ENCODE measurements at places on chromosomes 13 and 19.

- no peak for DNase-seq
Measured at GRCh38 chr13:45385320-45385719, 32.9 kb downstream of the SLC25A30 start.

- no peak for DNase-seq
Measured at GRCh38 chr13:106331116-106331515, 204.3 kb downstream of the EFNB2 start.

DNA sequence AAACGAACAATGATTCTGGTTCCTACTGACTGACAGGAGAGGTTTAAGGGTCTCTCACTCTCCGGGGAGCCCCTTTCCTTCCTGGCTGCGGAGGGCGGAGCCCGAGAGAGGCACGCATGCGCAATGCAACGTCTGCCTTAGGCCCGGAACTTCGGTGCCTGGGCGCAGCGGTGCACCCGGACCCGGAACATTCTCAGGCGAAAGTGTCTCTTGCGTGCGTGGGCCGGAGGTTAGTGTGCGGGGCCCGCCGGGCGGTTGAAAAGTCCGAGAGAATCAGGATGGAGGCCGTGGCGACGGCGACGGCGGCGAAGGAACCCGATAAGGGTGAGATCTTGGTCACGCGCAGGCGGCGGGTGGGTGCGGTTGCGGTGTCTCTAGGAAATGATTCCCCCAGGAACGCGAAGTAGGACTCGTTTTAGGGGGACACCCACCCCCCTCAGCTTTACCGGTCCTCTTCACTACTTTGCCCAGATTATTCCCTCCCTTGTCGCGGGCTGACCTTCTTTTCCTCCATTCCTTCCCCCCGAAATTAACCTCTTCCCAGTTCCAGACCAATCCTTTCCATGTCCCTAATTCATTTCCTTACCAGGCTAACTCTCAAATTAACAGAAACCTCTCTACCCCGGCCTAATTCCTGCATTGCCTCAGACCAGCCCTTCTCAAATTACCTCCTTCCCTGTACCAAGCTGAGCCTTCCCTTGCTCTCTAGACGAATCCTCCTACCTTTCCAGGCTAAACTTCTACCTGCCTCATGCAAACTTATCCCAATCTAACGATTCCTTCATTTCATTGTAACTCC lies at the start of gene CCDC97:
Gene CCDC97, plus strand, starts transcription at position 140 of the 799 bp plus-strand sequence. Its CDS starts 139 bp downstream, at position 279.
- DNase-seq: peak; percentile 85

DNA sequence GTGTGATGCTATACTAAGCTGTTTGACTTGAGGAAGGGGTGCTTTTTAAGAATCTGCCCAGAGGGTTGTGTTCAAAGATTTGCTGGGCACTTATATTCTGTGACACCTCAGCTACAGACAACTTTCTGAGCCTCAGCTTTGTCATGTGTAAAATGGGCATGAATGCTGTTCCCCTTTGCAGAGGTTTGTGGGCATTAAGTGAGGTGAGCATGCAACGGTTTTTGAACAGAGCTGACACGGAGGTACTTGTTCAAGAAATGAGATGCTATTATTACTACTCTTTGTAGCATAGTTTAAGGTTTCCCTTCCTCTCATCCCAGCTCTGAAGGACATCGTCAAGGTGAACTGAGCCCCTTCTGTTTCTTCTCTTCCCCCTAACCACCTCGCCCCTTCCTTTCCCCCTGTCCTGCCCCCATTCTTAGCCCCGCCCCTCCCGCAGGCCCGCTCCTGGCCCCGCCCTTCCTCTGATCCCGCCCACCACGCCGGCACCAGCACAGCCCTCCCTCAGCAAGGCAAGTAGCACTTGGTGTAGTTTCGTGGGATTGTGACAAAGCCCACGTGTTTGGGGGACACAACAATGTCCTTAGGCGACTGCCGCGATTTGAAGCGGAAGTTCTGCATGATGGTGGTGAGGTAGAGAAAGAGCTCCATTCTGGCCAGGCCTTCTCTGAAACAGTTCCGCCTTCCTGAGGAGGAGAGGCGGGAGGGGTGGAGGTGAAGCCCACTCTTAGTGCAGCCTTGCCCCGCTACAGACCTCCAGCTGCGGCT lies 26.1 kb upstream of the CYP2A7 start:
- DNase-seq: peak; percentile 9

DNA sequence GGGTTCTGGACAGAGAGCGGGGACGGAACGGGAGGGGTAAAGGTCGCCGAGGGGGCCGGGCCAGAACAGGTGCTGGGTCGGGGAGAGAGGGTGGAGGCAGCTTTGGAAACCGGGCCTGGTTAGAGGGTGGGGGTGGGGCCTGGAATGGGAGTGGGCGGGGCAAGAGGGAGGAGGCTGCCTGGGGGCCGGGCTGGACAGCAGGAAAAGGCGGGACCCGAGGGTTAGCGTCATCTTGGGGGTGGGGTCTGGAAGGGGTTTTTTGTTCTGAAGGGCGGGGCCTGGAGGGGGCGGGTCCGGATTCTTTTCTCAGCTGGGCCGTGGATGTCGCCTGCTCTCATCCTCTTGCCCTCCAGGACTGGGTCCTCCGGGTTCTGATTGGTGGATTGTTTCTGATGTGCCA lies 4.3 kb upstream of the ZNF813 start:
- no peak for DNase-seq

DNA sequence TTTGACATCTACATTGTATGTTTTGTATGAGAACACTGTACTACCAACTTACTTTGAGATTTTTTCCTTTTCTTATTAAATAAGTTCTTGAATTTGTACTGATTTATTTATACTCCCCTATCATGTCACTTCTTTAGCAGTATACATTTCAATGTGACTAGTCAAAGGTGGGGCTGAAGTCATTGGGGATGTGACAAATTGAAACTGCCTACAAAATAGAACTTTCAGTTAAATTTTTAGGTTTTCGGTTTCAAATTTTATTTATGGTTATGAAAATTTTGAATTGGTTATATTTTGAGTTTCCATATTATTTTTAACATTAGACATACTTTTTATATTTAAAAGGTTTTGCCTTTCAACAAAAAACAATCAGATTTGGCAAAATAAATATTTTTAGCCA lies 221.6 kb downstream of the NBEA start:
- no peak for DNase-seq

DNA sequence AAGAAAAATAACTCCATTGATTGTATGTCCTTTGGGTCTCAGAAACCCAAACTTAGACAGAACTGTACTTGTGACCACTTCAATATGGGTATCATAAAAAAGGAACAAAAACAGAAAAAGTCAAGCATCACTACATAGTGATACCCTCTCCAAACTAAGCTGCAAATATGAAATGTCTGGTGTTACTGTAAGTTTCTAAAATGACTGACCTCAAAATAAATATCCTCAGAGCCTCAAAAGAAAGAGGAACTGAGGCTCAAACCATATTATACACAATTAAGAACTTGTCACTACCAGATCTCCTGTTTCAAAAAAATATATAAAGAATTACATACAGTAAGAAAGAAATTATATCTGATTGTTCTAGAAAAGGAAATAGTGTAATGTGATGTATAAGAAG lies 787.9 kb upstream of the KLHL1 start:
- DNase-seq: no peak
